ENCODE measurements at places on chromosomes 16 and 17.

- no peak for DNase-seq
Measured at GRCh38 chr16:69741951-69742904, 12.5 kb downstream of the NOB1 start.

- no peak for DNase-seq
Measured at GRCh38 chr17:80992077-80992947, 671 bp downstream of the CHMP6 start.

DNA sequence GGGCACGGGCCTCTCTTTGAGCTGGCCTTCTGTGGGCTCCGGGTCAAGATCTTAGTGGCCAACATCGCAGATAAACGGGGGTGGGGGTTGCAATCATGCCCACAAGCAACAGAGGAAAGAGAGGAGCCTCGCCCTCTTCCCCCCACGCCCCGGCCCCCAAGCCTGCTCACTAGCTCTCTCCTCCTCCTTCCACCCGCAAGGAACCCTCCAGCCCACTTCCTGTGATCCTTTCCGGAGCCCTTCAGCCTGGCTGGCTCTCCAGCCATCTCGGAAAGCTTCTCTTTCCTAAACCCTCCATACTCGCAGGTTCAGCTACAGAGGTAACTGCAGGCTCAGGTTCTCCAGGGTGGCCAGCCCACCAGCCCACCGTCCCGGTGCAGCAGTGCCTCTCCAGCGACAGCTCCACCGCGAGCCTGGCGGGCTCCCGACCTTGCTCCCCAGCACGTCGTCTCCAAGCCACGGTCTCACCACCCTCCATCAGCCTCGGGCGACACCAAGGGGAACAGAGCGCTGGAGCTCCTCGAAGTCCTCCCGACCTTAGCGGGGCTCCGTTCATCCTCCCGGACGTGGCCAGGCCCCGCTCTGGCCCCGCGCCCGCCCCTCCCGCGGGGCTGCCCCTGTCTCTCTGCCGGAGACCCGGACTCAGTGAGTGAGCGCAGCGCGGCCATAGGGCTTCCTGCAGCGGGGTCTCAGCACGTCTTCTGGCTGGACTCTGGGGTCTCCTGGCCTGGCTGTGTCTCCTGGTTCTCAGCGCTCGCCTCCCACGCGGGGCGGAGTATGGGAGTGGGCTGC, 12.9 kb upstream of the ODF4 start:
- no peak for DNase-seq

DNA sequence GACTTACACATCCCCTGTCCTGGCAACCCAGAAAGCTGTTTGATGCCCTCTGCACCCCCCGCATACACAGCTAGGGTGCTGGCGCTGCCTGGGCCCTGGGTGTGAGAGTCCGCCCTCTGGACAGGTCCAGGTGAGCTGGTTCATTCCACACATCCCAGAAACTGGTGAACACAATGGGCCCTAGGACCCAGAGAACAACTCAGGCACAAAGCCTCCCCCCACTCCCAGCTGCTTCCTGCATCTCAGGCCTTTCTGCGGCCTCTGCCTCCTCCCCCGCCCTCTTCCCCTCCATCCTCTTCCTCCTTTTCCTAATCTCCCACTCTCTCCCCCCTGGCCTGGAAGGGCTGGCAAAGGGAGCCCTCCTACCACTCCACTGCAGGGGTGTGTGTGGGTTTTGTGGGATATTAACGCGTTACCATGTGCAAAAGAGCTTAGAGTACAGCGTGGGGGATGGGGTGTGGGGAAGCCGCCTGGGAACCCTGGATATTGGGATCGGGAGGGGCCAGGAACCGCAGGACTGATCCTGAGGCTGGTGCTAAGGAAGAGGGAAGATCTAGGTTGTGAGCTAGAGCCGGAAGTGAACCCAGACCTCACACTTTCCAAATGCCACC, 1.6 kb upstream of the PPP1R9B start:
- no peak for DNase-seq

- DNase-seq: no peak
Measured at GRCh38 chr16:75256696-75257343, 5.4 kb upstream of the BCAR1 start.

- no peak for DNase-seq
Measured at GRCh38 chr16:75027520-75028300, 28.9 kb downstream of the ZNRF1 start.

DNA sequence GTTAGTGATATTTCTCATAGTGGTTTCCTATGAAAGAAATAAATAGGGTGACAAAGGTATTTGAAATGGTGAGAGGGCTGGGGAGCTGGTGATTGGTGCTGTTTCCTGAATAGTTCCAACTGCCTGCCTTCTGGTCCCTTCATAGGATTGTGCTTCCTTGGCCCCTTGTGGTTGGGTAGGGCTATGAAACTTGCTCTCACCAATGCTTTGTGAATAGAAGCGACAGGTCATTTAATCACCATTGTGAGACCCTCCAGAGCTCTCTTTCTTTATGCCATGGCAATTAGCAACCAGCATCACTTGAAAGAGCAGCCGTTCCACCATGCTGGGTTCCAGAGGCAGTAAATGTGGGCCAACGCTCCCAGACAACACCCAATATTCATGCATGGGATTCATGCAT, 23.7 kb upstream of the WWOX start:
- no peak for DNase-seq

- no peak for DNase-seq
Measured at GRCh38 chr16:53084141-53084541, 29.4 kb downstream of the CHD9 start.

- DNase-seq: no peak
Measured at GRCh38 chr17:44356241-44356640, 7.4 kb downstream of the FAM171A2 start.

DNA sequence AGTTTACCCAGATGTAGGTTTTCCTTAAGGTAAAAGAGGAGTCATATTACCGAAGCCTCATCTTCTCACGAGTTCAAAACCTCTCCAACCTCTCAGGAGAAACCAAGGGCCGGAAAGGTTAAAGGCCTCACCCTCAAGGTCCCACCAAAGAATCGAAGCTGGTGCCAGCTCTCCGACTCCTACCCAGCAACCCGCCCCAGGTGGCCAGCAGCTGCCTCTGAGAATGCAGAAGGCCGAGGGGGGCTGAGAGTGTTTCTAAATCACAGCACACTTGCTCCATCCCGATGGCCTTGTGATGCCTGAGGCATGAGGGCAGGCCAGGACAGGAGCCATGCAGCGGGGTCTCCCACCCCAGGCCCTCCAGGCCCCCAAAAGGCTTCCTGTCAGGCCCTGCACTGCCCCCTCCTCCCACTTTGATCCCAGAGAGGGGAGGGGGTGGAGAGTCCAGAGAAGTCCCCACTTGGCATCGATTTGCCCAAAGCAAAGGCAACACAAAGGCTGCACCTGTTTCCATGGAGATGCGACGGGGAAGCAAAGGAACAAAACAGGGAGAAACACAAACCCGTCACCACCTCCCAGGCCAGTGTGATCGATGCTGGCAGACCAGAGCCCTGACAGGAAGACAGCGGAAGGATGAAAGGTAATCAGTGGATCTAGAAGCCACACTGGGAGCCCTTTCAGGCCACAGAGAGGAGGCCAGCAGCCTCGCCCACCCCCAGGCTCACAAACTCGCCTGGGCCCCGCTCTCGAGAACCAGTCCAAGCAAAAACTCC, 39.0 kb downstream of the CUEDC1 start:
- DNase-seq: no peak

- no peak for DNase-seq
Measured at GRCh38 chr16:10965440-10966061, 21.2 kb downstream of the CLEC16A start.

- DNase-seq: no peak
Measured at GRCh38 chr16:86775511-86775921, 197.2 kb downstream of the FOXL1 start.

GRCh38 chr16:73050201-73051099, 2.5 kb upstream of the ZFHX3 start:
- DNase-seq: no peak

DNA sequence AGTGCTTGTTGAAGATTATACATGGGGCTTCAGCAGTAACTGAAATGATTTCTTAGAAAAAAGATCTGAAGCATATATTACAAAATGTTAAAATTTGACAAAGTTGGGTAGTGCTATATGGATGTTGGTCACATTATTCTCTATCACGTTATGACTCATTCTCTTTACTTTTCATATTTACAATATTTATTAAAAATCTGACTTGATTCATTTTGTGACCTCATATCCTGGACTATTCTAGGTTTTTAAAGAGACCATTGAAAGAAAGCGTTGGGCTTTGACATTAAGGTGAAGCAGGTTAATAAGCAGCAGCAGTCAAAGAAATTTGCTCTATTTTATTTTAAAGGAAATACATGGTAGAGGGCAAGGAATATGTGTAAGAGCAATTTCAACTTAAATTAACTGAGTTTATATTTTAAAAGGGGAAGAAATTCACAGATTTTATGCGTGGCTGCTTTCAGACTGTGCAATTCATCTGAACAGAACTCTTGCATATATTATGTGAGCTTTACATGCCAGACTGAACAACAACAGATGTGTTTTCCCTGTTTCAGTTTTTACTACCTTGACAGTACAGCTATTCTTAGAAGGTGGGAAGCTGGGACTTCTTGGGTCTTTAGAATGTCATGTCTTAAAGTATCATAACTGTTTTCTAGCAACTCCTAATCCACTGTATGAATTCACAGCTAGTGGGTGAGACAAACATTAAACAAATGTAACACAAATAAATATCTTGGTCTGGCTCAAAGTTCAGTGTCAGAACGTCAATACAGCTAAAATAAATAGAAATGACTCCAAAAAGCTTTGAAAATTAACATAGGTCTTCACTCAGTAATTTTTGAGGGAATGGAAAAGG, 10.4 kb upstream of the FAM20A start:
- no peak for DNase-seq

DNA sequence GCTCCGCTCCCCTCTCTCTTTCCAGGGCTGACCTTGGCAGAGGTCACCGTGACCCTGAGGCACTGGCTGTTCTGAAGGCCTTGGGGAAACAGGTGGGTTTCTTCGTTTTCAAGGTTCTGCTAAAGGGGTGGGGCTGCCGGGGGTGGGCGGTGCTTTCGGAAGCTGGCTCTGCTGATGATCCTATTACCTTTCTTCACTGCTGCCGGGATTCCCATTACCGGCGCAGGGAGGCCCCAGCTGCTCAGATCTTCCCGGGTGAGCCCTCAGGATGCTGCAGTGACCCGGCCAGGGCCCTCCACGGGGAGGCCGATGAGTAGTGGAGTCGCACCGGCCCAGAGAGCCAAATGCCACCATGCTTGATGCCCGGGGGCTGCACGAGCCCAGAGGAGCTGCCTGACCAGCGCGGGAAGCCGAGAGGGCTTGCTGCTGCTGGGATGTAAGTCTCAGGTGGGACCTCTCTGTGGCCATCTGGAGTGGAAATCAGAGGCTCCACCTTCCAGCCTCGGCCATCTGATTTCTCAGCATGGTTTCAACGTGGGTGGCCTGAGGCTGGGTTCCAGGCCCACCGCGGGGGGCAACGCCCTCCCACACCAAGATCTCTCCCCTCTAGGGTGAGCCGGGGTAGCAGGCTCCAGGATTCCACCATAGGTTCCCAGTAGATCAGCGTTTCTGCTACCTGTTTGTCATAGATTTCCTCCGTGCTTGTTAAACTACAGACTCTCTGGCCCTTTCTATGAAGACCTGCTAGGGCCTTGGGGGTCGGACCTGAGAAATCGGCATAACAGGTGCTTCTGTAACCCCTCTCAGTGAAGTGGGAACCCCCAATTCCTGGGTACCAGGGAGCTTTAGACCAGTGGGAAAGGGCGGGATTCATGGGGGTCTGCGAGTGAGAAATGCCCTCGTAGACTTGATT, 21.6 kb upstream of the ADCY7 start:
- DNase-seq: no peak

- no peak for DNase-seq
Measured at GRCh38 chr17:8953156-8953885, 12.2 kb downstream of the PIK3R5 start.

- peak; percentile 50 for DNase-seq
Measured at GRCh38 chr17:27602721-27603420, 28.1 kb upstream of the LGALS9 start.

- no peak for DNase-seq
Measured at GRCh38 chr17:62140376-62140775, 75.3 kb upstream of the MED13 start.

GRCh38 chr17:74547736-74548135, 1.8 kb upstream of the CD300C start:
- no peak for DNase-seq

DNA sequence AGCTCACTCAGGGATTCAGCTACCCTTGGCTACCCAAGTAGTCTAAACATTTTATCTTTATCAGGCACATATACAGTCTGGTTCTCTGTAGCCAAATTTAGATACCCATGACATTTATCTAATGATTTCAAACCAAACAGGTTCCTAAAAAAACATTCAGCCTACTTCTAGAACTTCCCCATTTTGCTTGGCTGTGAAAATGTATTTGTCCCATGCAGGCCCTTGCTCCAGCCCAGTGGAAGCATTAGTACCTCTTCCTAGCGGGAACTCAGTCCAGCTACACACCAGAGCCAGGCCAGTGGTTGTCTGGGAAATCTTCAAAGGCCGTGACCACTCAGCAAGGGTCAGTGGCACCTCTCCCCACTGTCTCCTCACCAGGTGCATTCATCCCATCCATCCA, 26.2 kb upstream of the NAGLU start:
- no peak for DNase-seq

DNA sequence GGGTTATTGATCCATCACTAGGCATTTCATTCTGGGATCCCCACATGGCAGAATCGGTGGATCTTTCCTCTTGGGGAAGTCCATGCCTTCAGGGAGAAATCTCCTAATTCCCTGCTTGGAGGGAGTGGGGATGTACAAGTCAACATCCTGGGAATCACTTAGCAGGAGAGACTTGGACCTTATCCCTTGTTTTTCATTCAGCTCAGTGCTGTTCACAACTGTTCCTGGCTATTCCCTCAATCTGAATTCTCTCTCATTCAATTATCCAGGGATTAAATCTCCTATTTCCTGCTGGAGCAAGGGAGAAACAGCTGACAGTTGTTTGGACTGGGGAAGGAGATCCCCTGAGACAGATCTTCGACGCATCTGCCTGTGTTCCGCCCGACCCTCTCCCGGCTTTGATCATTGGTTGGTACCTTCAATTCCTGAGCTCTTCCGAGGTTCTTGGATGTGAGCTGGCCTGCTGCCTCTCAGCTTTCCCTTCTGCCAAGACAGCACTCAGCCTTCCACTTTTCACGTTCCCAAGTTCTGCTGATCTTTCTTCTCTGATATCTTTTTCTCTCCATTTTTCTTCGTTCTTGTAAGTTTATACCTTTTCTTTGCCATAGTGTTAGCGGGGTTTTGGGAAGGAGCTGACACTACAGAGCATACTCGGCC, 115.4 kb upstream of the GNAO1 start:
- no peak for DNase-seq

DNA sequence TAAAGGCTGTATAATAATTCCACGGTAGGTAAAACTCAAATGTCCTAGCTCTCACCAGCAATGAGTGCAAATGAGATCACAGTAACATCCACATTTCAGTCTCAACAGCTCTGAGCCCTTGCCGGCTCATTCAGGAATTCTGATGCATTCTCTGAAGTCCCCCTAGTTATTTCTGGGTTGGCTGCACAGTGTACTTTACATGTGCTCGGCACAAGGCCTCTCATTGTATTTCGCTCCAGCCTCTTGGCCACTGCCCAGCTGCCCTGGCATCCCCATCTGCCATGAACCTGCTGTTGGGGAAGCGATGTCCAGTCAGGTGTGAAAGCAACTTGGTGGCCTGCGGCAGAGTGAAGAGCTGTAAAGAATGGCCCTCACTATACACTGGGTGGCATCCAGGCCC, 14.3 kb downstream of the PRCD start:
- DNase-seq: no peak
